Stimulated activated CD8-positive, alpha-beta memory T cell treated with anti-CD3 and anti-CD28 coated beads, Interleukin-7, amount 100 ng/mL, for 1 hour (primary cell): ENCODE measurements at places on chromosomes 2 and 18.

GRCh38 chr2:7986431-7986830 is 695.4 kb upstream of the ID2 start:
- DNase-seq: no peak

DNA sequence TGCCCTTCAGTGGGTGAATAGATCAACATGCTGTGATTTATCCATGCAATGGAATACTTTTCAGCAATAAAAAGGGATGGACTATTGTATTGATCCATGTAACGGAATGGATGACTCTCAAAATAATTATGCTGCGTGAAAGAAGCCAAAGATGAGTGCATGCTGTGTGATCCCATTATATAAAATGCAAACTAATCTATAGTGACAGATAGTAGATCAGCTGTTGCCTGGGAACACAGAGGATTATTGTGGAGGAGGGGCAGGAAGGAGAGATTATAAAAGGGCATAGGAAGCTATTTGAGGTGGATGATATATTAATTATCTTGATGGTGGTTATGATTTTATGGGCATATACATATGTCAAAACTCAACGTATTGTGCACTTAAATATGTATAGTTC is 55.5 kb upstream of the ADAM23 start:
- DNase-seq: no peak

DNA sequence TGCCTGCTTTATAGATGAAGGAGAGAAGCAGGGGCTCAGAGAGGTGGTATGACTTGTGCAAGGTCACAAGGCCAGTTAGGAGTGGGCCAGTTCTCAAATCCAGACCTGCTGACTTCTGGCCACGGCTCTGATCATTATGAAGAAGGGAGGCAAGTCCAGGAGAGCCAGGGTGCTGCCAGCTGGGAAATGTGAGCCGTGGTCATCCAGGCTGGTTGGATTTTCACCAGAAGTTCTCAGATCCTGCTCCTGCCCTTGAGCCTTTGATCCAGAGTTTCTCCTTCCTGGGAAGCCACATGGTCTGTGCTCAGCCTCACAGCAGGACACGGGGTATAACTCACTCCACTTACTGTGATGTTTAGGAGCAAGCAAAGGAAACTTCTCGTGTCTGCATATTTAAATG is 239.9 kb downstream of the KLHL29 start:
- no peak for DNase-seq

DNA sequence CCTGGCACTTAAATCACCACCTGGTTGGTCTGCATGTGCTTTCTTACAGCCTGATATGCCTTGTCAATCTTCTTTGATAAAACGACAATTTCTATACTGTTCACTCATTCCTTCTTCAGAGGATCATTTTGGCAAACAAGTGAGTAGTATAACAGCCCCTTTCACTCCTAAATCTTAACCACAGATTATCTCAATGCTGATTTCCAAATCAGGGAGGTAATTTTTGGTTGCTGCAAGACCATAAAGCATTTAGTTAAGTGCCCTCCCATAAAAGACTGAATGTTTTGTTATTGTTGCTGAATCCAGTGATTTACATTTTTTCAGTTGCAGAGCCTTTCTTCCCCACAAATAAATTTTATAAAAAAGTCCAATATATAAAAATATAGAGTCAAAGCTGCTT is 129.2 kb upstream of the CYP26B1 start:
- no peak for DNase-seq
